NCI-H146 (cell line): ENCODE measurements at places on chromosomes 13 and 19.

GRCh38 chr13:54234607-54235006, 1206.0 kb downstream of the OLFM4 start:
- DNase-seq: no peak

DNA sequence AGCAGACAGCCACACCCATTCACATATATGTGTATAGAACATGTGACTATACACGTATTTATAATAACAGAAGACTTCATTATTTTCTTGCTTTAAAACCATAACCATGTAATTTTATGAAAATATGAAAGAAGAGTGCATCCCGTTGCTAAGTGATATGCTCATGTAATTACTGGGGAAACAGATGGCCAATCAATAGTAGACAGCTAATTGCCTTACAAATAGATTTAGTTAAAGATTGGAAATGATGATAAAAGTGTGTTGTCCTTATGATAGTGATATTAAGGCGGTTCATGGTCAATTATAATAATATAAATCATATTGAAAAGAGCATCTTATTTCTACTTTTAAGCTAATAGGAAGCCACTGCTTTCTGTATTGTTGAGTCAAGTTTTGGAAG, 95.9 kb downstream of the RFC3 start:
- peak; percentile 54 for DNase-seq

DNA sequence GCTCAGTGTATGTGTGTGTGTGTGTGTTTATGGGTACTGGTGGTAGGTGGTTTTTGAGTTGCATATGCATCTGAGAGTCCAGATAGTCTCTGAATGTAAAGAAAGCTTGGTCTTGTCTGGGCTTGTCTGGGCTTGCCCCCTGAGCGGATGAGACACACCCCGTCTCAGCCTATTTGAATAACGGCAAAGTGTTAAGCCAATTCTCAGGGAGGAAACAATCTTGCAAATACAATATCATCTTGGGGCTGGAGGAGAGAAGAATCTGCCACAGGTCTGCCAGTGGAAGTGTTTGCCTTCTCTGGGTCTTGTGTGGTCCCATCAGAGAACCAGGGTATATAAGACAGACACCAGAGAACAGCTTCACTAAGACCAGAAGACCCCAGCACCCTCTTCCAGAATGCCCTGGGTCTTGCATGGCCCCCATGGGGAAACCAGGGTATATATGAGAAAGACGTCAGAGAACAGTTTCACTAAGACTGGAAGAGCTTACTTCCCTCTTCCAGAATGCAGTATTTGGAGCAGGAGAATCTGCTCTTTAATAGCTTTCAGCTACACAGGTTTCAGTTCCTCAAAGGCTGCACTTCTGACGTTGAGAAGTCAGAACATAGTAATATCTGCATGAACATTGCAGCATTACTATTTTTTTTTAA, 13.3 kb downstream of the CD70 start:
- no peak for DNase-seq

DNA sequence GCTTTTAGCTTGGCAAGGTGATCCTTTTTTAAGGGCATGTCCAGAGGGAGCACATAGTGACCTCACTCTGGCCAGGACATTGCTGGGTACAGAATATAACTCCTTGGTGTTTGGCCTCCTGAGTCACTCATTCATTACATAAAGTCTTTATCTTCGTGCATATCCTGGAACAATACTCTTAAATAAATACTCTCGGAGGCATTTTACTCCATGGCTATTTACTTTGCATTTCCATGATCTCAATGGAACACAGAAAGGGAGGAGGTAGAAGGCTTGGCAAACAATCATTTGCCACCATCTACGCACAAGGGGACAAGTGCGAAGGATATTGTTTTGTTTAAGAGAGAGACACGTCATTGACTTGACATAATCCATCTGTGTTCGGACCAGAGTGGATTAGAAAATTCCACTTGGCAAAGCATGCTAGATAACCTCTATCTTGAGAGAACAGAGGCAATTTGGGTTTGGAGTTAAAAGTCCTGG, 210.0 kb downstream of the IRS2 start:
- peak; percentile 17 for DNase-seq

DNA sequence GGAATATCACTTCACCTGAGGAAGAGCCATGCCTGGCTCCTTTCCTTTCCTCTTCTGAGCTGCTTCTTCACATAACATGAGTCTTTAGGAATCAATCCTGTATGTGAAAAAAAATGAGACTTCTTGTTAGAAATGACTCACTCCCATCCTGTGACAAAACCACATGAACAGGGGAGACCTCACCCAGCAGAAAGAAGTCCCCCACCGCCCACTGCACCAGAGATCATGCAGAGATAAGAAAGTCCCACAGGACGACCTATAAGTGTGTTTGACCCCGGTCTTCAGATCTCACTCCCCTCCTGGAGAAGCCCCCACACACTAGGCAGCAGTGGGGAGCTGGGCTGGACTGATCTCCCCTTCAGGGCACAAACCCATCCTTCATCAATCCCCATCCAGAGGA, 7.8 kb downstream of the ZNF600 start:
- DNase-seq: no peak

GRCh38 chr13:40539576-40540327, 126.7 kb downstream of the FOXO1 start:
- no peak for DNase-seq

- DNase-seq: no peak
Observed at GRCh38 chr13:29674532-29674931, 79.0 kb upstream of the SLC7A1 start.

GRCh38 chr19:55228015-55228391, 560 bp downstream of the TMEM86B start:
- no peak for DNase-seq

- DNase-seq: no peak
Observed at GRCh38 chr13:25906191-25906661, 145.6 kb downstream of the SHISA2 start.

DNA sequence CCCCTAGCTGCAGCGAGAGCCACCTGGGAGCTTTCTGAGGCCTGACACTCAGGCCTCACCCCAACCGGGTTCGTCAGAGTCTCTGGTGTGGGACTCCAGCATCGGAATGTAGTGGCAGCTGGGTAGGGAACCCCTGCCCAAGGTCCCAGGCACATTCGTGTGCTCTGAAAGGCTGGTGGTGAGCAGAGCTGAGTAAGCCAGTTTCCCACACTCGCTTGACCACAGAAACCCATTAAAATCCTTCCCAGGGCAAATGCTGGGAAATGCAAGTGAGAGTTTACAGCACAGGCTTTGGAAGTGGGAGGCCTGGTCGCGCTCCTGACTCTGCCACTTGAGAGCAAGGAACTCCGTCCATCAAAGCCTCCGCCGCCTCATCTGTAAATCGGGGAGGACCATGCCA, 4.2 kb downstream of the TRAPPC6A start:
- DNase-seq: no peak

DNA sequence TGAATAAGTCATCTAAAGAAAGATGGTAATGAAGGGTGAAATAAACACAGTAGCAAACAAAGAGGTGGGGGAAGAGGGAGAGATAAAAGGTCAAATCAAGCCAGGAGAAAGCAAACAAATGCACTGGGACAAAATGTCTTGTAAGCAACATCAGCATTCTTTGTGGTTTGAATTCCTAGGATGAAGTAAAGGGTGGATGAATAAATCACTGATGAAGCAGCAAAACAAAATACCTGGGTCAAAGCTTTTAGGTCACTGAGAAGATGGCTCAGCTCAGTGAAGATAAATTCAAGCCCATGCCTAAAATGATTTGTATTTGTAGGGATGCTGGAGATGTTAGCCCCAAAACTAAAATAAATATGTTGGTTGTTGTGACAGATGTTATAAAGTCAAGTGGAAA, 86.5 kb upstream of the FBXL3 start:
- DNase-seq: no peak

- no peak for DNase-seq
Observed at GRCh38 chr13:74194846-74195245, 60.6 kb upstream of the KLF12 start.
